Melanocyte of skin (primary cell): ENCODE measurements at places on chromosomes 2 and 18. TPM values are rescaled to one million over a fixed set of nuclear protein-coding genes. Genes with fewer than 3 reads are reported as not detected.

Gene SPDYA
- 0.33 and 0.62 TPM in 2 replicates for total RNA-seq

Gene GPR39
- 0.33 TPM in 1 of 2 replicates, not detected in the other for total RNA-seq

Gene DNAJC5G
- not detected in 2 replicates for total RNA-seq

Gene CTAGE1
- total RNA-seq, result not detected in 2 replicates

Gene IL37
- total RNA-seq, result not detected in 2 replicates

Gene RPRM
- total RNA-seq, result not detected in 2 replicates

Gene GALR1
- total RNA-seq, result not detected in 2 replicates

Gene HOXD8
- total RNA-seq, result under 0.01 TPM in 1 of 2 replicates, not detected in the other
